ENCODE measurements at places on chromosomes 5 and 9. TPM values are rescaled to one million over a fixed set of nuclear protein-coding genes. Genes with fewer than 3 reads are reported as not detected.

ADRA1B gene
- not detected for total RNA-seq

OR1Q1 gene
- not detected for total RNA-seq

TERT gene
- 0.81 TPM for total RNA-seq

AQP7 gene
- total RNA-seq = 0.73 TPM

SWI5 gene
- 30.9 TPM for total RNA-seq

Data from motor neuron (in vitro differentiated cells).